ENCODE measurements at places on chromosomes 2 and 18.

- peak; percentile 27 for DNase-seq
Observed at GRCh38 chr2:108968619-108969018, 20.4 kb downstream of the EDAR start.

DNA sequence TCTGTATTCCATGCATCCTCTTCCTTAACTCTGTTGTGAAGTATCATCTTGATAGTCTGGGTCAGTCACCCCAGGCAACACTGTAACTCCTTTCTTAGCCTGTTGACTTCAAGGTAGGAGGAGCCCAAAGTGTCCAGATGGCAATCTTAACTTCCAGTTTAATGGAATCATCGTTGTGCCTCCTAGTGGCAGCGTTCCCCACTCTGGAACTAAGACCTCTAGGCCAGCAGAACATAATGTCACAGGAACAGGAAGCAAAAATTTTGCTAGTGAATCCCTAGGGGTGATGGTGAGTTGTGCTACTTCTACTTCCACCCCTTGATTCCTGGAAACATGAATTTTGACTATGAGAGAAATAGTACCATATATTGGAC lies 11.7 kb downstream of the SGPP2 start:
- DNase-seq: no peak

GRCh38 chr2:158130832-158131473 lies 29.3 kb downstream of the UPP2 start:
- no peak for DNase-seq

DNA sequence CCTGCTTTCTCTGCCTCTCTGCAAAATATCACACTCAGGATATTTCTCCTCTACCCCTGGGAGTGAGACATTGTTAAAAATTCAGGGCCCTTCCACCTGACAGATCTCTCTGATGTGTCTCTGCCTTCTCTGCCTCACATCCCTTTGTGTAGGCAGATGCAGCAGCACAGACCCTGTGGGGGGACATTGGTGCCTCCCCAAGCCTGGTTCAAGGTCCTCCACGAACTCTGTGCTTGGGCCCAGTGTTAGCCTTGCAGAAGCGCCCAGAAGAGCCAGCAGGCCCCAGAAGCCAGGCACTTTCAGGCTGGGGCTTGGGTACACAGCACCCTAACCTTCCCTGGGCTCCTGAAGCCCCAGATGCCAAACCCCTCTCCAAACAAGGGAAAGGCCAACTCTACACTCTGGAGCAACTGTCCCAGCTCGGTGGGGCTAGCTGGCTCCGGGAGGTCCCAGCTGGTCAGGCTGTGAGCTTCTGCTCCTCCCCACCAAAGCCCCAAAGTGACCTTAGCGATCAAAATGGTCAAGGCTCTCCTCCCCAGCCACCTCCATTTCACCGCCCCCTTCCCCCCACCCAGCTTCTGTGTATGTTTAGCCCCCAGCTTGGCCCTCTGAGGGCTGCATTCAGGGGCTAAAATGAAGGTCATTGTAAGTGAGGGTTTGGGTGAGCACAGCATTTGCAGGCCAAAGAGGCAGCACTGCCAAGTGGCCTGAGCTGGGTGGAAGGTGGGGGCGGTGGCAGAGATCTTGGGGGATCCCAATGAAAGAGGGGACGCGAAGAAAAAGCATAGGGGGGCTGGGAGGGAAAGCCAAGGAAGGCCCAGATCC lies 2.6 kb downstream of the HOXD9 start:
- DNase-seq: no peak

DNA sequence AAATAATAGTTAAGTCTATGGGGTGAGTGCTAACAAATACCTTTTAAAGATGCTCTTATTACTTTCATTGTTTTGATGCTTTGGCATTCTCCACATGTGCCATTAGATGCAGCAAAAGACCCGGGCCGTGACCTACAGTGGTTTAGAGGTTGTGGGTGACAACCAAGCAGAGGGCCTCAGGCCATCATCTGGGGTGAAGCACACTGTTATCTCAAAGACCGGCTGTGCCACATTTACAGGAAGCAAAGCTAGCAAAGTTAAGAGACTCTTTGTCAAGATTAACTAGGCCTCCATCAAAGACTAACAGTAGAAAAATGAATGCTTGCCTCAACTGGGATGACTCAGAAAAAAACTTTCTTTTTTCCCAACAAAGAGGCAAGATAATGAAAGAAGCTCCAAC lies 695.3 kb downstream of the SATB2 start:
- no peak for DNase-seq

DNA sequence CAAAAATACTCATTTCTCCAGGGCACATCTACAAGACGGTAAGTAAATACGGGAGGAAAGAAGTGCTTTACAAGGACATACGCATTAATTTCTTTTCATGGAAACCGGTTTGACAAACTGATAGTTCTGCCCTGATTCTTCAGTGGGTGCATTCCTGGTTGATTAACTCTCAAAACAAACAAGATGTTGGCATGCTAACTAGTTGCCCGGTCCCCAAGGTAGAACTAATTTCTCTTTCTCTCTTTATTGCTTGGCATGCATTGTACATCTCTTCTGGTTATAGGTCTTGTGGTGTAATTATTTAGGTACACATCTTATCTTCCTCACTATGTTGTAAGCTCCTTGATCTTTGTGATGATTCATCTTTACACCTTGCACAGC lies 46.9 kb upstream of the SPATS2L start:
- no peak for DNase-seq

DNA sequence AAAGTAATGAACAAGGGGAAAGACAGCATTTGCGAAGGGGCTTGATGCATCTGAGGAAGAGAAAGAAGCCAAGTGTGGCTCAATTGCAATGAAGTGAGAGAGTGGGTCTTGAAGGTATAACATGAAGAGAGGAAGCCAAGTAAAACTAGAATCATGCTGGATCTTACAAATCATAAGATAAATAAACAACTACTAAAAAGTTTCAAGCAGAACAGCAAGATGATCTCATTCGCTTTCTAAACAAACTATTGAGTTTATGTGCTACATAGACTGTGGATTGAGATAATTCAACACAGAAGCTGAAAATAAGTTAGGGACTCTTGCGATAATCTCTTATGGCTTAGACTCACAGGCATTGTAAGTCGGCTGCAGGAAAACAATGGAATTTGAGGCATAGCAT lies 1310.5 kb upstream of the NRXN1 start:
- no peak for DNase-seq

- DNase-seq: no peak
Observed at GRCh38 chr2:133780997-133781513, 212.8 kb upstream of the NCKAP5 start.

- DNase-seq: peak; percentile 61
Observed at GRCh38 chr2:20225294-20226151, 593 bp upstream of the SDC1 start.

GRCh38 chr18:79778291-79778791 lies 19.4 kb upstream of the KCNG2 start:
- DNase-seq: no peak

- no peak for DNase-seq
Observed at GRCh38 chr18:36578871-36579710, 249.7 kb downstream of the TPGS2 start.

GRCh38 chr2:165952085-165952484 lies 1.5 kb downstream of the TTC21B start:
- no peak for DNase-seq

GRCh38 chr2:65420712-65421431 lies 11.5 kb downstream of the SPRED2 start:
- no peak for DNase-seq

DNA sequence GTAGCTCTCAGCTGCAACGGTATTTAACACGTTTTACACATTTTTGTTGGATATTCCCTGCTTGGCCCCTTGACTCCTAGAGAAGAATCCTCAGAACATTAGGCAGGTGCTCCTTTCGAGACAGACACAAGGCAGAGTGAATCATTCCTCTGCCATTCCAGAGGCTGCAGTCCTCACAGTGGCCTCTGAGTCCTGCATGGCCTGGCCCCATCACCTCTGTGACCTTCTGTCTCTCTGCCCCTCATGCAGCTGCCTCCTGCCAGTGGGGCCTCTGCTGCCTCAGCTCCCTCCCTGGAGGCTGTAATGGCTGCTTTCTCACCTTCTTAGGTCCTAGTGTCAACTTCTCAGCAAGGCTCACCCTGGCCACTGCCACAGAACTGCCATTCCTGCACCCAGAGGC lies 101.3 kb downstream of the PTPRM start:
- no peak for DNase-seq

GRCh38 chr2:5504756-5505155 lies 187.4 kb upstream of the SOX11 start:
- no peak for DNase-seq

- no peak for DNase-seq
Observed at GRCh38 chr2:28395334-28396061, 2.8 kb downstream of the FOSL2 start.

DNA sequence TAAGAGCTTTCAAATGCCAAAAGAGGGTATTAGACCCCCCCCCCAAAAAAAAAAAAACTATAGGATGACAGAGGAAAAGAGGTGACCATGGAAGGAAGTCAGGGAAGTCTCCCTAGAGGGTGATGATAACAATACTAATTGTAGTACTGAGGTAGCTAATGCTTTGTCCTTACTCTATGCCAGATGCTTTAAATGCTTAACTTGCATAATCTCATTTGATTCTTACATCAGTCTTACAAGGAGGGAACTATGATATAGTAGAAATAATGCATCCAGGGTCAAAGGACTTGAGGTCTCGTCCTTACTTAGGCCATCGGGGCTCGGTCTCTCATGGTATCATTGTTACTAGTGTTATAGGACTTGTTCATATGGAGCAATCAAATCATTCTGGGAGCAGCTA lies 9.1 kb downstream of the IDH1 start:
- no peak for DNase-seq

DNA sequence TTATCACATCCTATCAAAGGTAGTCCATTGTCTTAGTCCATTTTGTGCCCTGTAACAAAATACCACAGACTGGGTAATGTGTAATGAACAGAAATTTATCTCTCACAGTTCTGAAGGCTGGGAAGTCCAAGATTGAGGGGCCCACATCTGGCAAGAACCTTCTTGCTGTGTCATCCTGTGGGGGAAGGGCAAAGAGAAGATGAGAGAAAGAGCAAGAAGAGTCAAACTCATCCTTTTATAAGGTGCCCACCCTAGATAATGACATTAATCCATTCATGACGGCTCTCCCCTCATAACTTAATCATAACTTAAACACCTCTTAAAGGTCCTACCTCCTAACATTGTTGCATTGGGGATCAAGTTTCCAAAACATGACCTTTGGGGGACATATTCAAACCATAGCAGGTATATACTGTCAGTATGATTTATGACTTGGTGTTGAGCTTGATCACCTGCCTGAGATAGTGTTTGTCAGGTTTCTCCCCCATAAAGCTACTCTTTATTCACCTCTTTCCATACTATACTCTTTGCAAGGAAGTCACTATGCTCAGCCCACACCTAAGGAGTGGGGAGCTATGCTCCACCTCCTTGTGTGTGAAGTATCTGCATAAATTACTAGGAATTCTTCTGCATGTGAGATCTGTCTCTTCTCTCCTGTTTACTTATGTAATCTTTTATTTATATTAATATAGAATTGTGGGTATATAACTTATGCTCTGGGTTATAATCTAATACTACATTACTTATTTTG lies 5.2 kb upstream of the MAP3K2 start:
- no peak for DNase-seq

DNA sequence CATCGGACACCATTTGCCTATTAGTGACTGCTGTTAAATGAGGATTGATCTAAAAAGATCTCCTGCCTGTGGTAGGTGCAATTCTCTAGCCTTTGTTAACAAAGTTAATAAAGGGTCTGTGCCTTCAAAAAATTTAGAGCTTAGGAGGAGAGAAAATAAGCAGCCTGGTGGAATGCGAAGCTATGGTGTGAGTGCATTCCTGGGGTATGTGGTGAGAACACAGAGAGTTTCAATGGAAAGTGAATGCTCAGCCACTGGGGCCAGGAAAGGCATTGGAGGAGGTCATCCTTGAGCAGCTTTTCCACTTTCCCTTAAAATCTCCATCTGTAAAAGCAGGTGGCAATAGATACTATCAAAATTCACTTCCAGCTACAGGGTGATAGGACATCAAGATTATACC lies 331.2 kb upstream of the LRATD1 start:
- DNase-seq: no peak

DNA sequence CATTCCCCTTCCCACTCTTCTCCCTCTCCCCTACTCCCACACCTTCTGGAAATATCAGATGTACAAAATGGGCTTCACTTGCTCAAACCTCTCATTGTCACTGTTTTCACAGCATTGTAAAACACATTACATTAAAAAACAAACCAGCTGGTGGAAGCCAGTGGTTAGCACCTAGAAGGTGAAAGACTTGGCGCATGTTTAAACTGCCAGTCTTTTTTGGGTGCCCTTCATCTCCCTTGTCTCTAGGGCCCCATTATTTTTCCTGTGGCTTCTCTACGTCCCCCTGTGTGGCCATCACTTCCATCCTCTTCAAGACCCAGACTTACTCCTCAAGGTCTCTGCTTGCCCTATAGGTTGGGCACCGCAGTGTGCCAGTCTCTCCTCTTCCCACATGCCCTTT lies 34.9 kb downstream of the MGAT5 start:
- DNase-seq: no peak

- DNase-seq: no peak
Observed at GRCh38 chr2:51032751-51033330, 909 bp upstream of the NRXN1 start.

DNA sequence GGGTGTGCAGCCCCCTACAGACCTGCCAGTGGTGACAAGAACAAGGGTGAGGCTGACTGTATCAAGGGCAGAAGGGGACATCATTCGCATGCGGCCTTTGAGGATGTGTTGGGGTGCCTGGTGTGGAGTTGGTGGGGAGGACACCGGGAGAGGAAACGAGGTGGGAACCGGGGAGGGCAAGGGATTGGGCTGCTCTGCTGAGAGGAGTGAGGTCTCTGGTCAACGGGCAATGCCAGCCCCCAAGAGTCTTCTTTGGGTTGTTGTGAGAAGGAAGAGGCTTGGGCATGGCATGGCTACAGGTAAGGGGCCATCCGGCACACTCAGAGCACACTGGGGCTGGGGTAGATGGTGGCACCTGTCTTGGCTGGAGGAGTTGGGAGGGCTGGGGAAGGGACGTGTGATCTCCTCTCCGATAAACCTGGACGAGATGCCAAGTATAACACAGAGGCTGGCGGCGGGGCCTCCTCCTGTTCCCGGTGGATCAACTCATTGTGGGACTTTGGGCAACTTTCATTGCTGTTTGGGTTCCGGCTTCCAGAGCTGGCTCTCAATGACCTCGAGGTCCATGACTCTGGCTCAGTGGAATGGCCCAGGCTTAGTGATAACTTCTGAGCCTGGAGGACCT lies 37.0 kb downstream of the KCNF1 start:
- no peak for DNase-seq

DNA sequence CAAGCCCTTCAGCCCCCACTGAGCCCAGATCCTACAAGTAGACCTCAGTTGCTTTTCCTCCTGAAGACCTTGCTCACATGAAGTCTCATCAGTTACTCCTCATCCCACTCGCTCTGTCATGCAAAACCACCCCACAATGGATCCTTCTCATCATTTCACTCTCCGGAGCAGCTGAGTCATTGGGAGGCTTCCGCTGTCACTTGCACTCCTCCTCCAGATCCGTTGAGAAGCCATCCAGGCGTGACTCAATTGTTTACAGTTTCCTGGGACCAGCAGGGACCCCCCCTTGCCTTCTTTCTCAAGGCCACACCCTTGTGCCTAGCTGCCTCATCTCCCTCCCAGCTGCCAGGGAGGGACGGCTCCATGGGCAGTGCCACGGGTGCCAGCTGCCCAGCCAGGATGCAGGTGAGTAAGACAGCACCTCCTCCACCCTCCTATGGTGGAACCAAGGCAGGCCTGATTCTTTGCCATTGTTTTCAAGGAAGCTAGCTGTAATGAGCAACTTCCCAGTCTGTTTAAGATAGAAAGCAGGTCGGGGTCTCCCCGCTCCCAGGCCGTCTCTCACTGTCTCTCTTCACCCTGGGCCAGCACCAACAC lies 16.3 kb downstream of the GPR55 start:
- DNase-seq: peak; percentile 73

- no peak for DNase-seq
Observed at GRCh38 chr2:54701029-54701428, 22.4 kb upstream of the EML6 start.

Measured in stimulated activated CD4-positive, alpha-beta T cell treated with anti-CD3 and anti-CD28 coated beads, Interleukin-2, amount 100 ng/mL, for 24 hours (primary cell).